ENCODE measurements at places on chromosomes 5 and 9.
A peak's percentile ranks its signal among the peaks of the same experiment; 100 is the strongest.

- no peak for DNase-seq
Observed at GRCh38 chr5:37272511-37272910, 23.3 kb upstream of the CPLANE1 start.

GRCh38 chr9:26657958-26658357, 234.6 kb downstream of the CAAP1 start:
- DNase-seq: no peak

DNA sequence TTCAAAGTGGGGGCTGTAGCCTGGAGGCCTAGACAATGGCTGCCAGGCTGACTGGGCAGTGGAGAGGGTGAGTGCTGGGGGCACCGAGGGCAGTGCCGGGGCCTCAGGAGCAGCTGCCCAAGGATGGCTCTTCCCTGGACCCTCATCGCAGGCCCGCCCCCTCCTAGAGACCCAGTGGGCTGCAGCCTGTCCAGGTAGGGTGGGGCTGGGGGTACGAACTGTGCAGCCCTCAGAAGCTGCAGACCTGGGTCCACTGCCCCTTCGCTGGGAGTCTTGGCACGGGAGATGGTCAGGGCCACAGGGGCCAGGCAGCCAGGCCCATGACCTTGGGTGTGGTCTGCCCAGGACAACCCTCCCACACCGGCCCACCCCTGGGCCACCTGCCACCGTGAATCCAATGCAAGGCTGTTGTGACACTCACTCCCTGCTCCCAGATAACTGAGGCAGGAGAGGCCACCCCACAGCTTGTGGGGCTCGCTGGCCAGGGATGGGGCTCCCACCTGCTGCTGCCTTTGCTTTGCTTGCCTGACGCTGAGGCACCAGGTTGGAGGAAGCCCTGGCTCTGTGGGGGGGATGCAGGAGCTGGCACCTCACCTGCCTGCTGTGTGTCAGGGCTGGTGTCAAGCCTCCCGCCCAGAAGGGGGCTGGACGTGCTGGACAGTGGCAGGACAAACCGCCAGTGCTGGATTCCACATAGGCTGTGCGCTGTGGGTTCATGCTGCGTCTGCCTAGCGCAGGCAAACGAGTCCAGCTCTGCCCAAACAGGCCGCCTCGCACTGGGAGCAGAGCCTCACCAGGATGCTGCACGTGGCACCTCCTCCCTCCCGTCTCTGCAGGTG, 23.1 kb upstream of the SLC9A3 start:
- DNase-seq: peak; percentile 16

- DNase-seq: no peak
Observed at GRCh38 chr9:37541465-37541864, 34.7 kb downstream of the FBXO10 start.

DNA sequence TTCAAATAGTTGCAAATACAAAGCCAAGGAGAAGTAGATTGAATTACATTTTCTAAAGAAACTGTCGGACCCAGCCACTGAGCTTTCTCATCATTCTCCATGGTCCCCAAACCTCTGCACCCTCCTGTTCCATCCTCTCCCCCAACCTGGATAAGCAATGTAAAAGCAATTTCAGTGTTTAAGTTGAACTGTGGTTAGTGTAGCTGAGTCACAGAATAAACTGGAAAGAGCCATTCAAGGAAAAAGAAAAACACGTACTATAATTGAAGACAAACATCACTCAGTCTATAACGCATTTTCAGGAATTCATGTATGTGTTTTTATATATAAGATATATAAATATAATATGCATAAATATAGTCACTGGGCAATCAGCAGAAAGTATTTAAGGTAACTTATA, 54.1 kb upstream of the TMEM161B start:
- no peak for DNase-seq

DNA sequence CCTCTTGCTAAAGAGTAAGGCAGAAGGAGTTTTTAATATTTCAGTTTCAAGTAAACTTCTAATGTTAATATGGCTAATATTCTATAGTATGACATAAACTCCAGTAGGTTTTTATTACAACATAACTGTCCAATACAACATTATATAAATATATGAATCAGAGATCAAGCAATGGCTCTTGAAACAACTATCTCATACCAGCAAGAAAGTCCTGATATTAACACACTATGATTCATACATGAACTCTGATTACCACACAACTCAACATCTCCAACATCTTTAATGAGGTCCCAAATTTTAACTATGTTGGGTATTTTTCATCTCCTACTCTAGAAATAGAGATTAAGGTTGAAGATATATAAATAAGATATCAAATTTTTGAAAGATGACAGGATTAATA, 878.3 kb downstream of the TLE1 start:
- DNase-seq: no peak

GRCh38 chr5:151126199-151126645, 31.4 kb downstream of the ANXA6 start:
- peak; percentile 85 for DNase-seq

GRCh38 chr9:108803428-108804065, 52.2 kb downstream of the ACTL7B start:
- no peak for DNase-seq

- peak; percentile 95 for DNase-seq
Observed at GRCh38 chr5:132466433-132467286, 23.9 kb downstream of the IRF1 start.

GRCh38 chr5:33984671-33985124, at the start of gene SLC45A2:
SLC45A2 (minus strand) TSS chr5:33984693; CDS start chr5:33984583, 110 bp downstream.
- DNase-seq: no peak

DNA sequence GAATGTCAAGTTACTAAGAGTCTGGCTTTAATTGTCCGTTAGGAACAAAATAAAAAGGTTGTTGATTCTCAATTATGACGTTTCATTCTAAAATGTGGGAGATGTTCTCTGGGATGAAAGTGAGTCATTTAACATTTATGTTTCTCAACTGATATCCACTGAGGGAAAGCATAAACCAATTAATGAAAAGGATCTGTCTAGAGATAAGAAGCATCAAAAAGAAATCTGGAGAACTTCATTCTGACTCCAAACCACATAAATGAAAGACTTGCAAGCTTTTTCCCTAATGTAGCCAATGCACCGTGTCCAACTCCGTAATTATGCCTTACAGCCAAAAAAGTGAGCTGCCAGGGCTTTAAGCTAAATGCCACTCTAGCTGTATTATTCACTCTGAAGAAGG, 654.2 kb downstream of the TLE1 start:
- no peak for DNase-seq

All from right lobe of liver (tissue), 6 donors.